NCI-H226 (cell line): ENCODE measurements at places on chromosomes 6 and 20.

DNA sequence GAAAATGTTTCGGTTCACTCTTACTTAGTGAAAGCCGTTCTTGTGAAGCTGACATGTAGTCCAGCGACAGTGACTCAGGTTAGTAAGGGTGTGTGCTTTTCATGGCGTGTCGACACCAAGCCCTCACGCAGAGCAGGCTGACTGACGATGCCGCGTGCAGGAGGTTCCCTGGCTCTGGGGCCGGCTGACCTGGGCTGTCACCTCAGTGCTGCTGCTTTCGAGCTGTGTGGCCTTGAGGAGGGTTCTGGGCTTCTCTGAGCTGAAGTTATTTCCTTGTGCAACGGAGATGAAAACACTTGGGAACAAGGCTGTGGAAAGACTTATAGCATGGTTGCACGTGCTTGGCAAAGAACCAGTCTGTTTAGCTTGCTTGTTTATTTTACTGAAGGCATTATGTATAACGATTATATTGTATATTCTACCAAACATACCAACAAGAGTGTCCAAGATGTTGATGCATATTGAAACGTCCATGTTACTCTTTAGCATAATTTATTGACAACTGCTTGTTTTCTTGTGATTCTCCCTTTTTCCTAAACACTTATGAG lies 59.2 kb downstream of the PHACTR3 start:
- DNase-seq, result no peak

GRCh38 chr6:18406955-18407749 lies 20.0 kb downstream of the RNF144B start:
- DNase-seq, result no peak

DNA sequence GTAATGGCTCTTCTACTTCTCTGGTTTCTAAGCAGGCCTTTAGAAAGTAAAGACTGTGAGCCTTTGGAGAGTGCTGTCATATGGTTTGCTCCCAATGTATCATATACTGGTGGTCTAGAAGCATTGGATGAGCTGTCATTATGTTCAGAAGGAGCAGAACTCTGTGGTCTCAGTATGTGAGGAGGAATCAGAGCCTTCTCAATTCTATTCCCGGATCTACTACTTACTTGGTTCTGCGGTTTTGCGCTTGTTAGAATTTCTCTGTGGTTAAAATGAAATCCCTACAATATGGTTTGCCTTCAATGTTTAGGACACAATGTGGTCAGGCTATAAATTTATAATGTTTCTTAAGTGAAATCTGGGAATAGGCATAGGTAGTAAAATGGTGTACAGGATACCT lies 64.6 kb downstream of the RWDD2A start:
- no peak for DNase-seq

GRCh38 chr20:54188132-54188849 lies 14.5 kb upstream of the CYP24A1 start:
- DNase-seq, result no peak

DNA sequence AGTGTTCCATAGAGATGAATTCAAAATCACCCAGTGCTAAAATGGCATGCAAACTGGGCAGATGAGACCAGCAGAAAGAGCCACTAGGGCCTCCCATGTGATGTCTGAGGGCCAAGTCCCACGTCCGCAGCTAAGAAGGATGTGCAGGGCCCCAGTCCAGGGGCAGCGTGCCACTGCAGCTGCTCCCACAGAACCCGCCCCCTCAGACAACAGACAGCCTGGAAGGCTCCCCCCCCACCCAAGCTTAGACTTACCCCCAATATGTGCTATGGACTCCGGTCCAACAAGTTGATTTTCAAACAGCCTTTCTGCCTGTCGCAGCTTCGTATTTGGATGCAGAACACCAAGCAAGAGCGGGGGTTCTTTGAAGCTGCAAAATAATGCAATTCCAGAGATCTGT lies 14.0 kb downstream of the APMAP start:
- DNase-seq, result no peak

GRCh38 chr6:152380993-152381898 lies 255.9 kb downstream of the SYNE1 start:
- peak; percentile 51 for DNase-seq

GRCh38 chr20:62987114-62987513 lies 19.6 kb downstream of the BHLHE23 start:
- no peak for DNase-seq

GRCh38 chr6:129519750-129520149 lies 190.2 kb downstream of the ARHGAP18 start:
- DNase-seq, result no peak

GRCh38 chr6:119890470-119890869 lies 540.9 kb upstream of the MAN1A1 start:
- no peak for DNase-seq

- DNase-seq, result peak; percentile 68
These were observed at the start of gene SLC2A4RG for GRCh38 chr20:63739130-63740069. SLC2A4RG (plus strand) TSS chr20:63739776; CDS start chr20:63739913, 137 bp downstream.

DNA sequence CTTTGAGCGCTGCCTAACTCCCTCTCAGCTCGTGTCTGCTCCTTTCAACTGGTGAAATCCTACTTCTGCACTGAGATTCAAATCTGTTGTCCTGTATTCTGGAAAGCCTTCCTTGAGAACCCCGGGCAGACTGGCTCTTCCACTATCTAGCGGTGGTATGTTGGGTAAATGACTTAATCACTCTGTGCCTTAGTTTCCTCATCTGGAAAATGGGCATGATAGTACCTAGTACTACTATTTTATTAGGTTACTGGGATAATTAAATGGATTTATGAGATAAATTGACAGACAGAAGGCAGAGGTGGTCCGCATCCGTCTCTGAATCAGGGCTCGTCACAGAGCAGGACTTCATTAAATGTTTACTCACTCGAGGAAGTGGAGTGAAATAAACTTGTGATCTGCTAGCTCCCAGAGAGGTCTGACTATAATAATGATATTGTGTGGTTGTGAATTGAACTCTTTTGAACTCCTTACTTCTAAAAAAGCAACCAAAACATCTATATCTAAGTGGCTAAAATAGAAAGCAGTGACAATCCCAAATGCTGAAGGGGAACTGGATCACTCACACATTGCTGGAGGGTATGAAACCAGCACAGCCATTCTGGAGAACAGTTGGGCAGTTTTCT lies 26.6 kb downstream of the PPP1R16B start:
- DNase-seq, result no peak

DNA sequence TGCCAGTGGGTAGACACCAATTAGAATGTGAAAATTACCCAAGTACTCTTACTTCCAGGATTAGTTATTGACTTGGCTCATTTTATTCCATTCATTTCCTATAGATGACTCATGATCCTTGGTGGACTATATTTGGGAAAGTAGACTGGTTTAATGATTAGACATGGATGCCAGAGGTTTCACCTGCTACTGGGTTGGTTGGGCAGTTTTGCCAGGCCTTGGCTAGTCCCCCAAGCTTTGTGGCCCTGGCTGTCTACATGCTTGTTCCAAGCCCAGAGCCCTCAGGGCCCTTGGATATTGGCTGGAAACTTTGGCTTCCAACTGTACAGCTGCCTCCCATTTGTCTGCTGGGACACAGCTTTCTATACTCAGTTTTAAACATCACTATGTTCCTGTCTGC lies 104.1 kb downstream of the ZFP64 start:
- no peak for DNase-seq

GRCh38 chr6:106670236-106670635 lies 40.9 kb downstream of the QRSL1 start:
- no peak for DNase-seq

- DNase-seq, result no peak
These were observed 162.6 kb downstream of the DTNBP1 start for GRCh38 chr6:15500078-15500740.

DNA sequence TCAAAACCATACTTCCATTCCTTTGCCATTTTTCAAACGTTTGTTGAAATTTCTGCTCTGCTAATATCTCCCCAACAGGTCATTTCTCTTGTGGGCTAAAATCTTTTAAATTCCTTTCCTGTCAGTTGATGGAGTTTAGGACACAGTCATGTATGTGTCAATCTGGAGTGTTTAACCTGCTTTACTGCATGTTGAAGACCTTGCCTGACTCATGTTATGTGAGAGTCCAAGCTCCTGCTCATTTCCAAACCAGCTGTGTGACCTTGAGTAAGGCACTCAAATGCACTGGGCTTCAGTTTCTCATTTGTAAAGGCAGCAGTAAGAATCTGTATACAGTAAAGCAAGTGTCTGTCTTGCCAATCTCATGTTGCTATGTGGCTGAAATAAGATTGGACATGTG lies 171.9 kb upstream of the SPACA1 start:
- DNase-seq, result no peak

DNA sequence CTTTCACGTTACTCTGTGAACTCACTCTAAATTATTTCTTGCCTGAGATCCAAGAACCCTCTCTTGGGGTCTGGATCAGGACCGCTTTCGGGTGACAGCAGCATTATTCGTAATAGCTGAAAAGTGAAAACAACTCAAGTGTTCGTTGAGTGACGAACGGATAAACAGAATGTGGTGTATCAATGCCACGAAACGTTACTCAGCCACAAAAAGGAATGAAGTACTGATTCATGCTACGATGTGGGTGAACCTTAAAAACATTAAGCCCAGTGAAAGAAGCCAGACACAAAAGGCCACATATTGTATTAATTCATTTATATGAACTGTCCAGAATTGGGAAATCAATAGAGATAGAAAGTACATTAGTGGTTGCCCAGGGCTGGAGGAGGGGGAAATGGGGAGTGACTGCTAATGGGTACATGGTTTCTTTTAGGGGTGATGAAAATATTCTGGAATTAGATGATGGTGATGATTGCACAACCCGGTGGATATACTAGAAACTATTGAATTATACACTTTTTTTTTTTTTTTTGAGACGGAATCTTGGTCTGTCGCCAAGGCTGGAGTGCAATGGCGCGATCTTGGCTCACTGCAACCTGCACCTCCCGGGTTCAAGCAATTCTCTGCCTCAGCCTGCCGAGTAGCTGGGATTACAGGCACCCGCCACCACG lies 8.4 kb downstream of the PTGIS start:
- DNase-seq, result no peak

GRCh38 chr20:35514371-35514932 lies 15.0 kb downstream of the C20orf173 start:
- DNase-seq, result no peak

DNA sequence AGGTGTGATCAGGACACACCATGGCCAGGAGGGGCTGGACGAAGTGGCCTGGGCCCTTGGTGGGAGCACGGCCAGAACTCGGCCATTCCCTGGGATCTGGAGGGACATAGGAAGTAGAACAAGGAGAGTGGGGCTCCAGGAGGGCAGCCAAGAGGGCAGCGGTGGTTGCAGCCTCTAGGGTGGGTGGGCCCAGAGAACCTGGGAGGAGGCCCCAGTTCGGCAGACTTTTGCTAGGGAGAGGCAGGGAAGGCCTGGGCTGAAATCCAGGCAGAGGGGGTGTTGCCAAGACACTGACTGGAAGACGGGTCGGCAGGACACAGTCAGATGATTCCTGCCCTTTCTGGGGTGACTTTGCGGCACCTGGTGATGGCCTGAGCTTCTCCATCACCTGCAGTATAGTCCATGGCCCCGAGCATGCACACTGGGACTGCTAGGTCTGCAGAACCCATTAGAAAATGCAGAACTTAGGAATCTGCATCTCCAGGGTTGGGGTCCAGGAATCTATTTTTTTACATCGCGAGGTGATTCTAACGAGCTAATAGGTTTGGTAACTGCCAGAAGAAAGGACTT lies 224.8 kb downstream of the SYNDIG1 start:
- no peak for DNase-seq

DNA sequence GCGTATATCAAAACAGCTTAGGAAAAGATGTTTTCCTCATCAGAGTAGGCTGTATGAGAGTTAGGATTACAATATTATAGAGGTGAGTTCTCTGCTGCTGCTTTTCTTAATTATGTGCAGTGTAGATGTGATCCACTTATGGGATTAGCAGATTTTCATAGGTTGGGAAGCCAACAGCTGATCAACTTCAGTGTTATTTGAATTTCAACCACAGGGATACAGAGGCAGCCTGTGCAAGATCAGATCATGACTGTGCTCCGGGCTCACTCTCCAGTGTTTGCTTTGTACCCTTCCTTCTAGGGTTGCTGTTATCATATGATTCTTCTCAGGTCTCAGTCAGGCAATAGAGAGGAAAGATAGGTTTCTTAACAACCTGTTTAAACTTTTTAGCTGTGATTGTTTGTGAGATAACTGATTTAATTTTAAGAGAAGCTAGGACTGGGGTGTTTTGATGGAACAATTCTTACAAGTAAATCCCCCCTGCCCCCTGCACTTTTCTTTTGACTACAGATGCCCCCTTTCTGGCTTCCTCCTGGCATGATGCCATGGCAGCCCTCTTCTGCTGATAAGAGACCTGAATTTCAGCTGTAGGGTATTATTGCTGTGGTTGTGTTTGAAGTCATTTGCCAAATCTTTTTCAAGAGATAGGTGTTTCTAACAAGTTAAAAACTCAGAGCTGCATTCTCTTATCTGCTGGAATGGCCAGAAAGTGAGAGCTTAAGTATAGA lies 8.5 kb downstream of the RNF8 start:
- DNase-seq, result no peak

DNA sequence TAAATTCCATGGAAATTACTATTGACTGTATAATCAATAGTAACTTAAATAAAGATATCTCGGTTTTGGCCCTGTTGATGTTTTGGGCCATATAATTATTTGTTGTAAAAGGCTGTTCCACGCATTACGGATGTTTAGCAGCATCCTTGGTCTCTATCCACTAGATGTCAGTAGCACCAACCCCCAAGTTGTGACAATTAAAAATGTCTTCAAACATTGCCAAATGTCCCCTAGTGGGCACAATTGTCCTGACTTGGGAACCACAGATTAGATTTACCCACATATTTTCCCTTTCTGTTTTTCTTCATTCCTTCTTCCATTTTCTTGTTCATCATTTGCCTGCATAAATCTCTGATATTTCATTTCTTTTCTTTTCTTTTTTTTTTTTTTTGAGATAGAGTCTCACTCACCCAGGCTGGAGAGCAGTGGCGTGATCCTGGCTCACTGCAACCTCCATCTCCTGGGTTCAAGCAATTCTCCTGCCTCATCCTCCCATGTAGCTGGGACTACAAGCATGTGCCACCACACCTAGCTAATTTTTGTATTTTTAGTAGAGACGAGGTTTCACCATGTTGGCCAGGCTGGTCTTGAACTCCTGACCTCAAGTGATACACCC lies 13.6 kb upstream of the WFDC8 start:
- DNase-seq, result no peak

DNA sequence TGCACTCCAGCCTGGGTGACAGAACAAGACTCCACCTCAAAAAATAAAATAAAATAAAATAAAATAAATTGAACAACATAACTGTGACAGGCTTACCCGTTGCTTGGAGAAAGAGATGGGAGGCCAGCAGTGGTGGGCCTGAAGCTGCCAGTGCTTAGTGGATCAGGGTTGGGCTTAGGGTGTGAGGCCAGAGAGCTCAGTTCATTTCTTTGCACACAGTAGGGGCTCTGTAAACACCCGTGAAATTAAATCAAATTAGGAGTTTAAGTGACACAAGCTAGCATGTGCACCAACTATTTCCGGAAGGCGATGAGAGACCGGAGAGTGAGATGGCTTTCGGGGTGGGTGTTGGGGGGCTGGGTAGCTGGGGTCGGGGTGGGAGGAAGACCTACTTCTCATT lies 25.8 kb upstream of the TTPAL start:
- DNase-seq, result no peak
